ENCODE measurements at places on chromosomes 6 and 20. TPM values are rescaled to one million over a fixed set of nuclear protein-coding genes. Genes with fewer than 3 reads are reported as not detected.
A peak's percentile ranks its signal among the peaks of the same experiment; 100 is the strongest.

DNA sequence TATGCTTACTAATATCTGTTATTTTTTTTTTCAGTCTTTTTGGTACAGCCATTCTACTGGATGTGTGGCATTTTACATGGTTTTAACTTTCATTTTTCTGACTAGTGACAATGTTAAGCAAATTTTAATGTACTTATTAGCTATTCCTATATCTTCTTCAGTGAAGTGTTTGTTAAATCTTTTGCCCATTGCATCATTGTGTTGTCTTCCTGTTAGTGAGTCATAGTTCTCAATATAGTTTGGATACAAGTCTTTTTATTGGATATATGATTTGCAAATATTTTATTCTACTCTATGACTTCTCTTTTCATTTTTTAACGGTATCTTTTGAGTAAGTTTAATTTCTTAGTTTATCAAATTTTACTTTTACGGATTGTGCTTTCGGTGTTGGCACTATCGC, 519.4 kb downstream of the CDKAL1 start:
- DNase-seq = no peak

DNA sequence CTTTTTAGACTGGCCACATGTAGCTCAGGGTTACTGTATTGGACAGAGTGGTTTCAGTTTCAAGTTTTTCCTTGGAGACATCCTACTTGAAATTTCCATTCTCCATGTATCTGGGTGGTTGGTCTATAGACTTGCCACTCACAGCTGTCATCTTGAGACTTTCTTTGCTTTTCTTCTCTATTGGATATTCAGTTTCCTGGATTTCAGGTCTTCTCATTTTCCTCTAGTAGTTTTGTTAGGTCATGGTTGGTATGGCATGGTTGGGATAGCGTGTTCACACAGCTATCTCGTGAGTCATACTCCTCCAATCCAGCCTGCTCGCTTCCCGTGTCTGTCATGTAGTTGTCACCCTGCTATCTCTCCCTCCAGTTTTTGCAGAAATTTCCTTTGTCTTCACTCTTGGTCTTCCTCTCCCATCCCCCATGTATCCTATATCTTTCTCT, 48.3 kb downstream of the PTPN1 start:
- DNase-seq = no peak

The PARD6B gene
- total RNA-seq = 52.2 TPM

- no peak for DNase-seq
Observed at GRCh38 chr6:26034905-26035304, 52.3 kb upstream of the HFE start.

- DNase-seq = no peak
Observed at GRCh38 chr20:7085467-7085866, 318.0 kb downstream of the BMP2 start.

The COL19A1 gene
- total RNA-seq = 0.18 TPM

DNA sequence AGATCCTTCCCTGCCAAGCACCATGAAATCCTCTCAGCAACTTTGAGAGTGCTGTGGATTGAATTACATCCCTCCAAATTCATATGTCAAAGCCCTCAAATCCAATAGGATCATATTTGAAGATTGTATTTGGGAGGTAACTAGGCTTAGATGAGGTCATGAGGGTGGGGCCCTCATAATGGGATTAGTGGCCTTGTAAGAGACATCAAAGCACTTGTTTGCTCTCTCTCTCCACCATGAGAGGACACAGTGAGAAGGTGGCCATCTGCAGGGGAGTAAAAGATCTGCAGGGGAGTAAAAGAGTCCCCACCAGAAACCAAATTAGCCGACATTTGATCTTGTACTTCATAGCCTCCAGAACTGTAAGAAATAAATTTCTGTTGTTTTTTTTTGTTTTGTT, 298.2 kb downstream of the SAMD5 start:
- DNase-seq = no peak

GRCh38 chr6:1232578-1232977, 79.3 kb upstream of the FOXQ1 start:
- no peak for DNase-seq

The LY86 gene
- not detected for total RNA-seq

DNA sequence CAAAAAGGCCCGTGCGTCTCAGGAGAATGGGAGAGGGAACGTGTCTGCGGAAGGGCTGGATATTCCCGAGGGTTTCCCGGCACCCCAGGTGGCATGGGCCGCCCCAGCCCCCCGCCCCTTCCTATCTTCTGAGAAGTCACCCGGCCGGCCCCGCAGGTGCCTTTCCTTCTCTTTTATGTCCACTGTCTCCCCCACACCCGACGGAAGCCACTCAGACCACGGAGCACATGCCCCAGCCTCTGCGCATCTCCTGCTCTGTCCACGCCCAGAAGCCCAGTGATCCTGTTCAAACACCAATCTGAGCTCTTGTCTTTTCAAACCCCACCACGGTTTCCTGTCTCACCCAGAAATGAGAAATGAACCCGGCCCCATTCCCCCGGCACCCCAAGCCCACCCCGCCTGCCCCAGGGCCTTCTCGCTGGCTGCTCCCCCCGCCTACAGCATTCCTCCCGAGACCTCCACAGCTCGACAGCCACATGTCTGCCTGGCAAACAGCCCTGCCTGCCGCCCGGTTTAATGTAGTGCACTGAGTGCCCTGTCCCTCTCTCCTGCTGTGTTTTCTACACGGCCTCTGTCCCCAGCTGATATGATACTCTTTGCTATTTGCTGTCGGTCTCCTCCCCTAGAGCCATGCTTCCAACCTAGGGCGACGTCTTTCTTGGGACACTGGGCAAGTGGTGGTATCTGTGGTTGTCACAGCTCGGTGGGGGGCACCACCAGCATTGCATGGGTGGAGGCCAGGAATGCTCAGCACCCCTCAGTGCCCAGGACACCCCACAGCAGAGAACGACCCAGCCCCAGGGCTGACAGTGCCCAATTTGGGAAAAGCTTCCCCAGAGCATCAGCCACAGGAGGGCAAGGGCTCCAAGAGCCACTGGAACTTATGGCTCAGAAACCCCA, 182.7 kb downstream of the TAF4 start:
- DNase-seq = no peak

The CALHM4 gene
- total RNA-seq = not detected

DNA sequence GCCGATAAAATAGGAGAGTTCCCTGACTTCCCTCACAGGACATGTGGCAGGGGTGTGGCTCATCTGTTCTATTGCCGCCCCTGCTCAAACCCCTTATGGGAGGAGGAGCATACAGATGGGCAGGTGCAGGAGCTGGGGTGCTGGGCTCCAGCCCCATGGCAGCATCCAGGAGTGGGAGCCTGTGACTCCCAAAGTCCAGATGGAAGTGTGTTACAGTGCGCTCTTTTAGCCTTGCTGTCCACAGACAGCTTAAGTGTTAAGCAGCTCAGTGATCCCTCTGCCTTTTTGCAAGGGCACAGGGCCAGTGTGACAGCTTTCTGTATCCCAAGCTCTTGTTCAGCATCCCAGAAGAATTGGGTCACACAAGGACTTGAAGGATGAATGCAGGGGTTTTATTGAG, 212.3 kb upstream of the MYLIP start:
- no peak for DNase-seq

DNA sequence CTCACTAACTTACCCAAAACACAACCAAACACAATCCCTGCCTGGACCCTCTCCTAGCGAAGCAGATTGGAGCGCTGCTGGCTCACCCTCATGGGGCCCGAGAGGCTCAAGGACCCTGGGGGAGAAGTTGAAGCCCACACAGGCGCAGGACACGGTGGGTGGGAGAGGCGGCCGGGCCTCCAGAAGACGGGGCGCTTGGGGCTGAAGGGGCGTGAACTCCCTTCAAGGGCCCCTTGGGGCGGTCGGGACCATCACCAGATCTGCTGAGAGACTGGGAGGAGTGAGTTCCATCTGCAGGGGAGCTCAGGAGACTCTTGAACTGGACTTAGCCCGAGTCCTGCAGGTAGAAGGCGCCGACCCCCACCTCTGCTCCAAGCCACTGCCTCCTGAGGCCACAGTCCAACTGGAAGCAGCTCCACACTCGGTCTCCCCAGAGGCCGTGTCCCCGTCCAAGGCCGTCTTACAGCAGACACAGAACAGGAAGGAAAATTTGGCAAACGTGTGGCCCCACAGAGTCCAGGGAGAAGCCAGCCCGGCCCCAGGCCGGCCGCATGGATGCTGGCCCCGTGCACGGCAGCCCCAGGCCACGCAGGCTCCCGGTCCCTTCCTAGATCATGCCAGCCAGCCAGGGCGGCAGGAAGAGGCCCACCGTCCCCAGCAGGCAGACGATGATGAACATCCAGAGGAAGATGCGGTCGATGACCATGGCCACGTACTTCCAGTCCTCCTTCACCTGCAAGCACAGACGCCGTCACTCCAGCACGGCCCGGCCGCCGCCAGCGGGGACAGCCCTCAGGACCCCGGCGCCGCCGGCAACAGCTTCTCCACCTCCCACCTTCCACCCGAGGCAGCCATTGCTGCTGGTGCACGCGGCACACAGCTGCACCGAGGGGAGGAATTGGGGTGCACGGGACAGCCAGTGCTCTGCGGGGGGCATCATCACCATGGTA, 14.7 kb downstream of the CHRNA4 start:
- DNase-seq = no peak

DNA sequence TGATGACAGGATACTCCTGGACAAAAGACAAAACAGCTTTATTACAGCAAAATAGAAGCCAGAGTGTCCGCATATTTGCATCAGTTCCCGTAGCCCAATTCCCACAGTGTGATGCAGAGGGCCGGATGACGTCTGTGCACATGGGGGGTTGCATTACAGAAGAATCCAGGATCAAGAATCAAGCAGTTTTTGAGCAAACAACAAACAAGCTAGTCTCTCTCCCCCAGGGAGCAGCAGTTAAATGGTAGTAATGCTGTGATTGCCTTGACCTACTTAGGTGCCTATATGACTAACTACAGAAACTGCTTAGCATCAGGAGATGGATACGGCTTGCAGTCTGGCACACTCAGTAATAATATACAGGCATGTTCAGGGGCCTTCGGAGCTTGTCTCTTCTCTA, 3.2 kb upstream of the SDHAF4 start:
- DNase-seq = no peak

The ZNF391 gene
- total RNA-seq = 10.8 TPM

GRCh38 chr6:30626484-30627366, at the start of gene ATAT1:
ATAT1 (plus strand) TSS chr6:30626874.
- DNase-seq = peak; percentile 70

- DNase-seq = no peak
Observed at GRCh38 chr20:46291401-46291800, 16.9 kb downstream of the CDH22 start.

GRCh38 chr6:140183881-140184280, 809.4 kb upstream of the CITED2 start:
- DNase-seq = no peak

GRCh38 chr20:36548006-36548315, 6.6 kb downstream of the MYL9 start:
- DNase-seq = no peak

GRCh38 chr20:54479138-54479906, 3.9 kb downstream of the DOK5 start:
- DNase-seq = no peak

- DNase-seq = no peak
Observed at GRCh38 chr6:163180874-163181541, 233.5 kb upstream of the QKI start.

The HLA-DRB1 gene
- 5.3 TPM for total RNA-seq

DNA sequence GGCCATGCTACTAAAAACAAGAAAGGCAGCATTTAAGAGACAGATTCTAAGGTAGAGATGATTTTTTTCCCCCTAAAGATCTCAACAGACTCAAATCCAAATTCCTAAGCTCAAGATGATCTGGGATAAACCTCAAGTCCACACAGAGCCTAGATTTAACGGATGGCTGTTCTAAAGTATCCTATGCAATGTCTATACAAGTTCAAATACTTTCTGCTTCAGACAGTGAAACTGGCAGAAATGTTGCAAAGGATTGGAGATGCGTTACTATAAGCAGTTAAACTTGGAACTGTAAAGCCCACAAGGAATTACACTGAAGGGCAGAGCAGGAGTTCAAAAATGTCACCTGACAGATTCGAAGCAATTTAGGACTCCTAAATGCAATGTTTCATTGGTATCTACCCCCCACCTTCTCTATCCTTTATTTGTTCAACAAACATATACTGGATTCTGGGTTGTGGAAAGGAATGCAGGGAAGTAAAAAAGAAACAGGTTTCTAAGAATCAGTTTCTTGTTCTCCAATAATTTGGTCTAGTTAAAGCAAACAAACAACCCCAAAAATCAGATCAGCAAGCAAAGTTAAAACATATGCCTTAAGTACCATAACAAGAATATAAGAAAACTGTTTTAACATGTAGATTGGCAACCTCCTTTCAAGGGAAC, 1.6 kb downstream of the DNAAF9 start:
- DNase-seq = no peak

Measured in mesothelial cell of epicardium (in vitro differentiated cells).